ENCODE measurements at places on chromosomes 12 and 14. TPM values are rescaled to one million over a fixed set of nuclear protein-coding genes. Genes with fewer than 3 reads are reported as not detected.

The FSCB gene
- total RNA-seq: not detected

The FGF23 gene
- not detected for total RNA-seq

The CLEC4D gene
- total RNA-seq: not detected

The SCNN1A gene
- 0.22 TPM for total RNA-seq

The USP44 gene
- total RNA-seq: 1.7 TPM

The ACVRL1 gene
- 422 TPM for total RNA-seq

The MLF2 gene
- 97.4 TPM for total RNA-seq

The GDF3 gene
- 0.65 TPM for total RNA-seq

Measured in thoracic aorta endothelial cell (primary cell).